Type B pancreatic cell (in vitro differentiated cells): ENCODE measurements at places on chromosomes 16 and 17.

GRCh38 chr16:47916266-47916665, 239.5 kb downstream of the ABCC12 start:
- DNase-seq, result no peak

- no peak for DNase-seq
Measured at GRCh38 chr17:76137351-76138233, 3.5 kb downstream of the FOXJ1 start.

- no peak for DNase-seq
Measured at GRCh38 chr17:6544011-6544370, 12.4 kb downstream of the PITPNM3 start.

- DNase-seq, result no peak
Measured at GRCh38 chr17:75876938-75877751, 1.2 kb downstream of the TRIM47 start.

- no peak for DNase-seq
Measured at GRCh38 chr16:31429796-31430195, 1.6 kb upstream of the COX6A2 start.

DNA sequence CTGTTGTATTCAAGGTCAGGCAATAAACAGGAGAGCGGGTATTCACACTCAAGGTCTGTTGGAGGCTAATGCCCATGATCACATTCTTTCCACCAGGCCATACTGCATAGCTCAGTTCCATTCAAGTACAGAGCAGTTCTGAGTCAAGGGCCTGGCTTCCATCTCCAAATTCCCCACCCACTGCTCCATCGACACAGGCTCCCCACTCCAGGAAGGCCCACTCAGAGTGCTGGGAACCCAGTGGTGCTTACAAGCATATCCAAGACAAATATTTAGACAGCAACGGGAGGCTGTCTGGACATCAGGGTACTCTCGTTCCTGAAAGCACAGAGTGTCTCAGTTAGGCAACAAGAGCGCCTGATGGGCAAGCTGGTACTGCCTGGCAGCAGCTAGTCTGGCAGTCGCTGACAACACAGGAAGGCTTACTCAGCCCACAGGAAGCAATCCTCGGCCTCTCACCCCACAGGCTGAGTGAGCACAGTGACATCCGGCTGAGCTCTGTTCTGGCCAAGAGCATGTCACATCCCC, 40.9 kb downstream of the RFFL start:
- no peak for DNase-seq

- DNase-seq, result no peak
Measured at GRCh38 chr17:78361225-78361701, 1.4 kb upstream of the SOCS3 start.

DNA sequence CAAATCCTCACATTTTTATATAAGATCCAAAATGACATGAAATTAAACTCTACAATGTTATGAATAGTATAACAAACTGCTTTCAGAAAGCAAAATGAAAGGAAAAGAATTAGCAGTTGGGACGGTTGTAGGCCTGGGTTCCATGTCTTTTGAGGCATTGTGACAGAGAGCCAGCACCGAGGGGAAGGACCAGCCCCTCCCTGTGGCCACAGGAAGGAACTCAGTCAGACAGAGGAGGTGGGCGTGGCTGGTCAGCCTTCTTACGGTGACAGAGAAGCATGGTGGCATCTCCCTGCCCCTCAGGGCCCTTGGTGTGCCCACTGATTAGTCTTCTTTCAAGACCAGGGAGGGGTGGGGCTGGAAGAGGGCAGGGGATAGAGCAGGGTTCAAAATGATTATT, 5.7 kb downstream of the ZNF319 start:
- no peak for DNase-seq

GRCh38 chr17:17626840-17627239, 35.3 kb upstream of the PEMT start:
- DNase-seq, result no peak

- DNase-seq, result no peak
Measured at GRCh38 chr17:13273806-13274205, 256.0 kb upstream of the ELAC2 start.

DNA sequence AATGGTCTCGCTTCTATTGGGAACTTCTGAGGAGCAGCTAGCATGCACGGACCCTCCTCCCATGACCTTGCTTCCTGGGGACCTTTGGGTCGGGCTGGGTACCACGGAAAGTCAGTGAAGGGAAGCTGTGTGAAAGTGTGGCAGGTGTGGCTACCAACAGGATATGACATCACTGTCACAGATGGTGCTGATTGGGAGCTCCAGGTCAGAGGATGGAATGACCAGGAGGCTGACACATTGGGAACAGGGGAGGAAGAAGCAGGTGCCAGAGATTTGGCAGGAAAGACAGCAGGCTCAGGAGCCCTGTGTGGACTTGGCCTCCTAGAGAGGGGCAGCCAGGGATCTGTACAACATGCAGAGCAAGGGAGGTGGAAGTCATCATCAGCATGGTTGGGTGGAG, 34.0 kb downstream of the CPNE2 start:
- no peak for DNase-seq

DNA sequence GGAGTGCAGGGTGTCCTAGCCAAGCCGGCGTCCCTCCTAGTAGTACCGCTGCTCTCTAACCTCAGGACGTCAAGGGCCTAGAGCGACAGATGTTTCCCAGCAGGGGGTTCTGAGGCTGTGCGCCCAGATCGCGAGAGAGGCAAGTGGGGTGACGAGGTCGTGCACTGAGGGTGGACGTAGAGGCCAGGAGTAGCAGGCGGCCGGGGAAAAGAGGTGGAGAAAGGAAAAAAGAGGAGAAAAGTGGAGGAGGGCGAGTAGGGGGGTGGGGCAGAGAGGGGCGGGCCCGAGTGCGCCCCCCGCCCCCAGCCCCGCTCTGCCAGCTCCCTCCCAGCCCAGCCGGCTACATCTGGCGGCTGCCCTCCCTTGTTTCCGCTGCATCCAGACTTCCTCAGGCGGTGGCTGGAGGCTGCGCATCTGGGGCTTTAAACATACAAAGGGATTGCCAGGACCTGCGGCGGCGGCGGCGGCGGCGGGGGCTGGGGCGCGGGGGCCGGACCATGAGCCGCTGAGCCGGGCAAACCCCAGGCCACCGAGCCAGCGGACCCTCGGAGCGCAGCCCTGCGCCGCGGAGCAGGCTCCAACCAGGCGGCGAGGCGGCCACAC, at the start of gene MMP2:
Gene MMP2 (plus strand): TSS at position 372 of the 603 bp plus-strand sequence. CDS start 282 bp downstream, outside the sequence.
- peak; percentile 80 for DNase-seq

DNA sequence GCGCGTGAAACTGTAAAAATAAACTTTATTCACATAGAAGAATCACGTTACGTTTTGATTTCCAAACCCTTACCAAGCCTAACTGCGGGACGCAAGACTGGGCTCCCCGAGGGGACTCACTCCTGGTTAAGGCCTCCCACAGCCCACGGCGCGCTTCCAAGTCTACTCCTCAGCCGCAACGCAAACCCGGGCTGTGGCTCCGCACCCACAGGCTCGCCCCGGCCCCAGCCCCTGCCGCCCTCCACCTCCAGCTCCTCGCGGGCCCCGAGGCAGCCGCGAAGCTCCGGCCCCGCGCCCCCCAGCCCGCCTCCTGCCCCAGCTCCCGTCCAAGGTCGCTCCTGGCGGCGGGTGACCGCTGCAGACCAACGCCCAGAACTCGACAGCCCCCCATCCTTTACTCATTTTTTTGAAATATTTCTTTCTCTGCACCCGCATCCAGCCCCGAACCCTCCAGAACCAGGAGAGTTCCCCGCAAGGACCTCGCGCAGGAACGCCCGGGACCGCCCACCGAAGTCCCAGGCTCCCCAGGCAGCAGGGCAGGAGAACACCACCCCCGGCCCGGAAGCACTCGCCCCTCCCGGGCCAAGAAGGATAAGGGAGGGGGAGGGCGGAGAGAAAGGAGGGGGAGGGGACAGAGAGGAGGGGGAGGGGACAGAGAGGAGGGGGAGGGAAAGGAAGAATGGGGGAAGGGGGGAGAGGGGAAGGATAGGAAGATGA, 912 bp downstream of the USP22 start:
- peak; percentile 79 for DNase-seq

DNA sequence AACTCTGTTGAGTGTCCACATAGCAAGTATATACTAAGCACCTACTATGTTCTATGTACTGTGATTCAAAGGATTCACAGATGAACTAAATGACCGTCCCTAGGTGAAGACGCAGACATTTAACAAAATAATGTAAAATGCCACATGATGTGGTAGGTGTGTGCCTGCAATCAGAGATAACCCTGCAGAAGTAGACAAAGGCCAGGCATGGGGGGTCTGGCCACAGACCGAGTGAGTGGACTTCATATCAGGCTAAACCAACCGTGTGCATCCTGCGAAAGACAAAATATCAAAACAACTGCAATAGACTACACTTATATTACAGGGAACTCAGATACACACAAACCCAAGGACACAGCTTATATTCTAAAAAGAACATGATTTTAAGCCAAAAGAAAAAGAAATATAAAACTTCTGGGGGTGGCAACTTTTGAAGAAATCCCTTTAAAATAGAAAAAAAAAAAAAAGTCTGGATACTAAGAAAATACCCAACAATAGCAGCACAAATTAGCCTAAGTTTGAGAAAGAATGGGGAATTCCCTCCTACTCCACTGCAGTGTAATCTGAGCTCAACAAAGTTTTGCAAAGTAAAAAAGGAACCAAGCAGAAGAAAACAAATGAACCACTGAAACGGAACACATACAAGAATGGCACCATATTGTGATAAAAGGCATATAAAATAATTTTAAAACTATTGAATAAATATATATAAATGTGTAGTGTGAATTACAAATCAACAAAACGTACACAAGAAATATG, 12.3 kb downstream of the HSDL1 start:
- DNase-seq, result no peak
